Stimulated activated CD4-positive, alpha-beta T cell treated with anti-CD3 and anti-CD28 coated beads, Interleukin-1b, Interleukin-23, amount 100 ng/mL, for 24 hours (primary cell): ENCODE measurements at places on chromosomes 12 and 14.
A peak's percentile ranks its signal among the peaks of the same experiment; 100 is the strongest.

- DNase-seq = no peak
Measured at GRCh38 chr14:61037215-61037614, 56.2 kb downstream of the SLC38A6 start.

- DNase-seq = peak; percentile 15
Measured at GRCh38 chr12:48198672-48198971, 4.5 kb downstream of the OR10AD1 start.

DNA sequence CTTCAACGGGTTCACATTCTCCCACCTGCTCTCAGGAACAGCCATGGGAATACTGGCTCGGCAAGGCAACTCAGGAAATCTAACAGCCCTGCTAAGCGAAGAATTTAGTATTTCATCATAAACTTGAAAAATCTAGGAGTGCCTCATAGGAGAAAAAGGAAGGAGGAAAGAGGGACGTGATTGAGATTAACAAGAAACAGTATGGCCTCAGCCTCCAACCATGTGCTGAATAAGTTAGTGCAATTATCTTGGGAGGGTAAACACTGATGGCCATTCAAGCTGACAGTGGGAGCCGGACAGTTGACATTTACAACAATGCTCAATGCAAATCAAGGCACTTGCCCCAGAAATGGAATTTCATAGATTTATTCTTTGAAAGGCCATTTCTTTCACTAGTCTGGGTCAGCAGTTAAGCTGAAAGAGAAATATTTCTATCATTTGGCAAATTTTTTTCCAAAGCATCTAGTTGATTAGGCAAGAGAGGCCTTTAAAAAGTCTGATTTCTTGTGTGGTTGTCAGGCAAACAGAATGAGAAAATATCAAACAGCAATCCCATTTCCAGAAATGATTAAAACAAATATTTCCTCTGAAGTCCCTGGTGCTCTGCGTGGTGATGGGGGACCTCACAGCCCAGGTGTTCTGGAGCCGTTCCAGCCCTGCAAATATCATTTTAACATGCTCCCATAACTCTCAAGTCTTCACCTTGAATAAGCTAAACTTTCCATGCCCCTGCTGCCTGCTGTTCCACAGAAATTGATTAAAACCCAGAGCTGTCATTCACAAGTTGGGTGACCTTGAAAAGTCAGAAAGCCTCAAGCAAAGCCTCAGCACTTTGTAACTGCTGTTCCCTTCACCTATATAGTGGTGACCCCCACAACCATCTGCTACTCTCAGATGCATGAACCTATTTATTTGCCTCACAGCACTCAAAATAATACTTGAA, 121.6 kb downstream of the PHLDA1 start:
- DNase-seq = no peak

DNA sequence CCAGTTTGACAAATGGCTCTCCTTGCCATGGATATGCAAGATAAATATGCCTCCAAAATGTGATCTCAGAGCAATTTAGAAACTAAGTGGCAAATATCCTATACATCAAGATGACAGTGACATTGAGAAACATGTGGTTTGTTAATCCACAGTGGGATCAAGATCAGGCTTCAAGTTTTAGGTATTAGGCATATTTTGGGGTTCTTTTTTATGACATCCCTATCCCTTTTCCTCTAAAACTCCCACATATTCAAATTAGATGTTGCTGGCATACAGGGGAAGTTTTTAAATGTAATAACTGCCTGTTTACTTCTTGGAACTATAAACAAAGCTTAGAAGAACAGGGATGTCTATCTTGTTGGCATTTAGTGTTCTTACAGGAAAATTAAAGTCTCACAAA, 179.4 kb downstream of the CRADD start:
- DNase-seq = no peak

- peak; percentile 13 for DNase-seq
Measured at GRCh38 chr12:563250-563781, 99.9 kb downstream of the NINJ2 start.
